KBM-7 (cell line): ENCODE measurements at places on chromosomes 3 and 15.

DNA sequence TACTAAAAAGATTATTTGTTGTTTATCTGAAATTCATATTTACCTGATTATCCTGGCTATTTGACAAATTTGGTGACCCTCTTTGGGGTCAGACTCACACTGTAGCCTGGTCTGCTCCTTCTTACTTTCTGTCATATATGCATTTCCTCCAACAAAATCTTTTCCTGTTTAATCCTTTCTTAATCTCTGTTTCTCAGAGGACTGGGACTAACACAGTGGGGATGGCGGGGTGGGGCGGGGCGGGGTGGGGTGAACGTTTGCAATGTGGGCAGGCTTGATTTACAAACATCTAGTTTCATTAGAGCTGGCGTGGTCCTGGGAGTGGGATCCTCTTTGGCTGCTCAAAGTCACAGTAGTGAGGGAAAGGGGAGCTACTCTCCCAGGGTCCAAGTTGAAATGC is 35.3 kb upstream of the CDCP1 start:
- DNase-seq: no peak

GRCh38 chr3:11289864-11290263 is 17.7 kb downstream of the ATG7 start:
- DNase-seq: no peak

- no peak for DNase-seq
These were observed at the start of gene IMPG2 for GRCh38 chr3:101320475-101320874. IMPG2 (minus strand) TSS chr3:101320575; CDS start chr3:101320372, 203 bp downstream.

DNA sequence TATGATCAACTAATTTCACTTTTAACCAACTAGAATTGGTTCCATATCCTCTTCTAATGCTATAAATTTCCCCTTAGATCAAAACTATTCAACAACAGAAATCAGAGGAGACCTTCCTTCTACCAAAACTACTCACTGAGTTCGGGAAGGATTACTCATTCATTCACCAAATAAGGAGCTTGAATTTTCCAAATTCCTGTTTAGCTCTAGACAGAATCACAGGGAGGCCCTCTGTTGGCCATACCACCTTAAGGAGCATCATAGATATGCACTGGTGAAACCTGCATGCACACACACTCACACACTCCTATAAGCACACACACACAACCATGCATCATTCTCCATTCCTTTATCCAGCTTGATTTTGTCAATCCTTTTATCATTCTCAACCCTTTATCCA is 49.0 kb downstream of the SUCLG2 start:
- no peak for DNase-seq

DNA sequence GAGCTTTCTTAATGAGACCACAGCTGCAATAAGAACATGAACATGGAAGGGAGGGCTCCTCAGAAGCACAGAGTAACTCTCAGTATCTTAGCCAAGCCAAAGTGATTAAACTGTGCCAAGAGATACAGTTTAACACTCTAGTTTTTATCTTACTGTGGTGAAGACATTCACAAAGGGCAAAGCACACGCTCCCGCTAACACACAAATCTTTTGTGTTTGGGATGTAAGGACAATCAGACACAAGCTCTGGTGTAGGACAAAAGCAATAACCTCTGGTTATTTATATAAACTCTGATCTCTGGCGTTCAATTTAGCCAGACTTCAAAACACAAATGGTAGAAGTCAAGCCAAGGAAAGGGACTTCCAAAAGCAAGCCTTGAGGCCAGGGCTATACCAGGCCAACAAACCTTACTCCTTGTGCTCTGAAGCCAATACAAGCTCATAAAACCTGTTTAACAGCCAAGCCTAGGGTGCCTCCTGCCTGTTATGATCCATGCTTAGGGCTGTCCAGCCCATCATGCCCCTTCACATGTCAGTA is 27.8 kb downstream of the DPH3 start:
- DNase-seq: no peak

DNA sequence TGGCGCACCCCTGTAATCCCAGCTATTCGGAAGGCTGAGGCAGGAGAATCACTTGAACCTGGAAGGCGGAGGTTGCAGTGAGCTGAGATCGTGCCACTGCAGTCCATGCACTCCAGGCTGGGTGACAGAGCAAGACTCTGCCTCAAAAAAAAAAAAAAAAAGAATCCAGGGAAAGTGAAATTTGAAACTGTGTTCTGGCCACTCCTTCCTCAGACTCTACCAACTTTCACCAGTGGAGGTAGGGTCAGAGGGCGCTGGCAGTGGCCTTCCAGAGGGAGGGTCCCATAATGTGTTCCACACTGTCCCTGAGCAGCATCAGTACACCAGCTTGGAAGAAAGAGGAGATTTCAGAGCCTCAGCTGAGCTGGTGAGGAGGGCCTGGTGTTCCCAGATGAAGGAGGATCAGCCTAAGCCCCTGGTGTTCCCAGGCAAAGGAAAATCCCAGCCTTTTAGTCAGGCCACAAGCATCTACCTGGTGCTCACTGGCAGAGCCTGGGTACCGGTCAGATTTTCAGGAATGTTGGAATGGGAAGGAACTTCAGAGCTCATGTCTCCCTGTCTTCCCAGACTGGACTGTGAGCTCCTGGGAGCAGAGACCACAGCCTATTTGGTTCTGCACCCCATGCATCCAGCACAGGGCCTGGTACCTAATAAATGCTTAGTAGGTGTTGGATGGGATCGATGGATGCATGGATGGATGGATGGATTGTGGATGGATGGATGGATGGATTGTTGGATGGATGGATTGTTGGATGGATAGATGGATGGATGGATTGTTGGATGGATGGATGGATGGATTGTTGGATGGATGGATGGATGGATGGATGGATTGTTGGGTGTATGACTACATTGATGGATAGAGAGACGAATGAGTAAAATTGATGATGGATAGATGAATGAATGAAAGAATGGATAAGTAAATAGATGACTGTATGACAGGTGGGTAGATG is 117.9 kb downstream of the CORO2B start:
- no peak for DNase-seq

DNA sequence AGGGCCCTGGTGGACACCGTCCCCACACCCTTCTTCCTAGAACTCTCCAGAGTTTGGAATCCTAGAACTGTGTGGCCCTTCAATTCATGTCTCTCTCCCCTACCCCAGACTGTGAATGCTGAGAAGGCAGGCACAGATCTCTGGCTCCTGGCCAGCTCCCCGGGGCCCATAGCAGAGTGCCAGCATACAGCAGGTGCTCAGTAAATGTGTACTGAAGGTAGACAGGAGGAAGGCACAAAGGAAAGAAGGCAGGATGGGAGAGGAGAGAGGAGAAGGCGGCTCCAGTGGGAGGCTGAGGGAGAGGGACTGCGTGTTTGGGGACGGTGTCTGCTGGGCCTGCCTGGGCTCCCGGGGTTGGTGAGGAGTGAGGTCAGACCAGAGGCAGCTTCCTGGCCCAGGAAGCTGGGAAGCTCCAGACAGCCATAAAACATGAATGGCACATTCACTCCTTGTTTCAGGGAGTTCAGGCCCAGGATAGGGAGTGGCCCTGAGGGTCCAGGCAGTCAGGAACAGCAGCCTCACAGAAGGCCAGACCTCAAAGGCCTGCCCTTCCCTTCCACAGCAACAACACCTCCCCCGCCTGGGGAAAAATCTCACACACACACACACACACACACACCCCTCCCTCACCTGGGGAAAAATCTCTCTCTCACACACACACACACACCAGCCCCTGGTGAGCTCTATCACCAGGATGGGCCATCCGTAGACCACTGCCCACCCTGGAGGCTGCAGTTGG is 137.1 kb upstream of the PRR20G start:
- DNase-seq: no peak

DNA sequence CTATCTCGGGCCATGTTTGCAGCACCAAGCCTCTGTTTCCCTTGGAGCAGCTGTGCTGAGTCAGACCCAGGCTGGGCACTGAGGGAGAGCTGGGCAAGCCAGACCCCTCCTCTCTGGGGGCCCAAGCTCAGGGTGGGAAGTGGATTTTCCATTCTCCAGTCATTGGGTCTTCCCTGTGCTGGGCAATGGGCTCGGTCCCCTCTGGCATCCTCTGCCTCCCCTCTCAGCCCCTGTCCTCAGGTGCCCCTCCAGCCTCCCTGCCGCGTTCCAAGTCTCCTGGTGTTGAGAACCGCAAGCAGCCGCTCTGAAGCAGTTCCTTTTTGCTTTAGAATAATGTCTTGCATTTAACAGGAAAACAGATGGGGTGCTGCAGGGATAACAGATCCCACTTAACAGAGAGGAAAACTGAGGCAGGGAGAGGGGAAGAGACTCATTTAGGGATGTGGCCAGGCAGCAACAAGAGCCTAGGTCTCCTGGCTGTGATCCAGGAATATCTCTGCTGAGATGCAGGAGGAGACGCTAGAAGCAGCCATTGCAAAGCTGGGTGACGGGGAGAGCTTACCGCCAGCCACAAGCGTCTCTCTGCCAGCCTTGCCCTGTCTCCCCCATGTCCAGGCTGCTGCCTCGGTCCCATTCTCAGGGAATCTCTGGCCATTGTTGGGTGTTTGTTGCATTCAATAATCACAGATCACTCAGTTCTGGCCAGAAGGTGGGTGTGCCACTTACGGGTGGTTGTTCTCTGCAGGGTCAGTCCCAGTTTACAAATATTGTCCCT is 1.2 kb downstream of the RHO start:
- DNase-seq: no peak

DNA sequence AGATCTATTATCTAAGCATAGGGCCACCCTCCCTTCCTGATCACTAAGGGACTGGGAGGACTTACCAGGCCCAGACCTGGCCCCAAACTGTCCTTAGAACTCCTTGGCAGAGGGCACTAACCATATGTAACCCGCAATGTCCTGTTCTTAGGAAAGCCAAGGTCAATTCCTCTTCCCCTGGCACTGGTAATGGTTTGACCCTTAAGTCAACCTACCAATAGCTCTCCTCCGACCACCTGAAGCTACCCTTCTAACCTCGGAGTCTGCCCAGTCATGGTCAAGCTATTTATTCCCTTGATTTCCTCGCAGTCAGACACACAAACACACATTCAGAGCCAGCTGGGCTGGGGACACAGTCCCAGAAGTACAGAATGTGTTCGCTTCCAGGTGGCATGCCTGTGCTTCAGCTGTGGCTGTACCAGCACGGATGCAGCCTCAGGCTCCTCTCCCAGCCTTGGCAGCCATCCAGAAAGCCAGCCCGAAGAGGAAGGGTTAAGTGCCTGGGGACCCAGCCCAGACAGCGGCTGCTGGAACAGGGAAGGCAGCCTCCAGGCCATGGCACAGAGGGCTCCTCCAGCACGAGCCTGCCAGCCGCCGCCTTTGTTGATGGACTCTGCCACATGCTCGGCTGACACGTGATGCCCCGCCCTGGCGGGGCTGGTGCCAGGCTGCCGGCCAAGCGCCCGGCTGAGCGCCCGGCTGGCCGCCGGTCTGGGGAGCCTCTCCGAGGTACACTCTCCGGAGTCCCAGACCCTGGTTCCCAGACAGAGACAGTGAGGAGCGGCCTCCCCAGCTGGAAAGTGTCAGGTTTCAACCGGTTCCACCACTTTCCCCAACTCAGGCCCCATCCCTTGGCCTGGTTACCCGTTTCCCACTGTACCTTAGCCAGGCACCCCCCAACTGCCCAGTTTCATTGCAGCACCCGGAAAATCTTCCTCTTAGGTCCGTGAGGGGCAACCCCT is 5.5 kb downstream of the BMF start:
- no peak for DNase-seq

GRCh38 chr3:188437926-188438325 is 284.0 kb downstream of the LPP start:
- no peak for DNase-seq

- no peak for DNase-seq
These were observed 78.7 kb upstream of the TGFBR2 start for GRCh38 chr3:30527720-30528119.

DNA sequence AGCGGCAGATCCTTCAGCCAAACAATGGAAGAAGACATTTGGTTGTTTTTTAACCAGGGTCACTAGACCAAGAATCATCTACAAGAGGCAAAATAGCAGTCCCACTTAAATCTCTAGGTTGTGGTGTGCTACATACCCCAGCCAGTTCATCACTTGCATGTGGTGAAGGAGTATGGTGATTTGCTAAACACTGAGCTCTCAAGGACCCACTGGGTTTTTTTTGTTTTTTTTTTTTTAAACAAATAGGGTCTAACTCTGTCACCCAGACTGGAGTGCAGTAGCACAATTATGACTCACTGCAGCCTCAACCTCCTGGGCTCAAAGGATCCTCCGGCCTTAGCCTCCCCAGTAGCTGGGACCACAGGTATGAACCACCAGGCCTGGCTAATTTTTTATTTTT is 508.0 kb downstream of the FOXP1 start:
- no peak for DNase-seq

DNA sequence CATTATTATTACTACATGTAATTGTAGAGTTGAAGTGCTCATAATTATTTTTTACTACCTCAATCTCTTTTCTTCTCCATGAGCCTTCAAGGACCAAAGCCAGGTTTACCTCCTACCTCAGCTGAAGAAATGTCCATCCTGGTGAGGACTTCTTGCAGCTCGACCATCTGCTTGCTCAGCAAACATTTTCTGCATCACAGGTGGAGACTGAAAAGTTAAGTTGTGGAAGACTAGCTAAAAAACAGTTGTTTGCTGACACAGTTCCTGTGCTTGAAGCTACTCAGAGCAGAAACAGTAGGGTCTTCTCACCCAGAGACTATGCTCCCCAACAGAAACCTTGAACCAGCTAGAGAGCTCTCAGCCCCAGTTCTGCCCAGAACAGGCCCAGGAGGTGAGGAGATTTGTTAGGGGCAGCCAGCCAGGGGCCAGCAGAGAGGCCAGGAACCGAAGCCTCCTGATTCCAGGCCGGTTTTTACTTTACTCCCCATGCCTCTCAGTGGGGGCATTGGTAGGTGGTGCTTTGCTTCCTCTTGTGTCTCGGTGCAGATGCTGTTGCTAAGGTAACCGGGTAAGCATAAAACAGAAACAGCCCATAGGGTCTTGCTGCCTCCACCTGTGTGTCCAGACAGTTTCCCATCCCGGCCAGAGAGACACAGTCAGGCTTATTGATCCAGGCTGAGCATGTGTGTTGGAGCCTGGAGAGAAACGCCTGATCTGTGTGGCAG is 54.9 kb downstream of the CCNL1 start:
- no peak for DNase-seq

GRCh38 chr15:62972814-62973213 is 69.7 kb upstream of the TPM1 start:
- DNase-seq: no peak

DNA sequence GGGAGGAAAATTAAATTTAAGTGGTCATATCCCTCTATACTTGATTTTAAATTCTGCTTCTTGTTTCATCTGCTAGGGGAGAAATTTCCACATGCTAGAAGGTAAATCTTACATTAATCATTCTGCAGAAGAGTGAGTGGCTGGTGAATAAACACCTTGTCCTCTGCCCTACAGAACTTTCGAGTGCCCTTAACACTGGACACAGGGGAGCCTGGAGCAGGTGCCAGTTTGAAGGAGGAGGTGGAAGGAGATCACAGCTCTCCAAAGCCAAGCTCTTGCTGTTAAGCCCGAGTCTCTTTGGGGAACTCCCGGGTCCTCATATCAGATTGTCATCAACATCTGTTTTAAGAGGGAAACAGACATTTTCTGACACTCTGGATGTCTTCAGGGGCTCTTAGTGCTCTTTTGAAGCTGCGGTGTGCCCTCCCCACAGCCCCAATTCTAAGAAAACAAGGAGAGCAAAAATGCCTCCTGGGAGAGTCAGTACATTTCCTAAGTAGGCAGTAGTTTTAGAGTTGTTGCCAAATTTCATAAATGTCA is 31.3 kb downstream of the LAMP3 start:
- DNase-seq: no peak
